ENCODE measurements at places on chromosomes 11 and 22. TPM values are rescaled to one million over a fixed set of nuclear protein-coding genes. Genes with fewer than 3 reads are reported as not detected.

The MB gene
- 0.47 TPM for total RNA-seq

The OR4X2 gene
- not detected for total RNA-seq

The IL17RA gene
- 12.4 TPM for total RNA-seq

The MIOX gene
- total RNA-seq: 0.25 TPM

The DKK3 gene
- total RNA-seq: not detected

DNA sequence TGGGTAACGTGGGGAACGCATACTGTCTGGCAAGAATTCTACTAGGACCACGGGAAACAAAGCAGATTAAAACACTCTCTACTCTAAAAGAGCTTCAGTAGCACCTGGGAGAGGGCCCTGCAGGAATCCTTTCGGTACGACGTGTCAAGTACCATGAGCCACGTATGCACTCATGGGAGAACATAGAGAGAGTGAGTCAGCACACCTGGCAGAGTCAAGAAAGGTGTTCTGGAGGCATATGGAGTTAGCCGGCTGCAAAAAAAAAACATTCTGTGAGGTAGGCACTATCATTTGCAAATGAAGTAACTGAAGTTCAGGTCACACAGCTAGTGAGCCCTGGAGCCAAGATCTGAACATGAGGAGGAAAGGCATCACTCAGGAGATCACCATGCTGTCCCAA lies 71.1 kb upstream of the BID start:
- no peak for DNase-seq

DNA sequence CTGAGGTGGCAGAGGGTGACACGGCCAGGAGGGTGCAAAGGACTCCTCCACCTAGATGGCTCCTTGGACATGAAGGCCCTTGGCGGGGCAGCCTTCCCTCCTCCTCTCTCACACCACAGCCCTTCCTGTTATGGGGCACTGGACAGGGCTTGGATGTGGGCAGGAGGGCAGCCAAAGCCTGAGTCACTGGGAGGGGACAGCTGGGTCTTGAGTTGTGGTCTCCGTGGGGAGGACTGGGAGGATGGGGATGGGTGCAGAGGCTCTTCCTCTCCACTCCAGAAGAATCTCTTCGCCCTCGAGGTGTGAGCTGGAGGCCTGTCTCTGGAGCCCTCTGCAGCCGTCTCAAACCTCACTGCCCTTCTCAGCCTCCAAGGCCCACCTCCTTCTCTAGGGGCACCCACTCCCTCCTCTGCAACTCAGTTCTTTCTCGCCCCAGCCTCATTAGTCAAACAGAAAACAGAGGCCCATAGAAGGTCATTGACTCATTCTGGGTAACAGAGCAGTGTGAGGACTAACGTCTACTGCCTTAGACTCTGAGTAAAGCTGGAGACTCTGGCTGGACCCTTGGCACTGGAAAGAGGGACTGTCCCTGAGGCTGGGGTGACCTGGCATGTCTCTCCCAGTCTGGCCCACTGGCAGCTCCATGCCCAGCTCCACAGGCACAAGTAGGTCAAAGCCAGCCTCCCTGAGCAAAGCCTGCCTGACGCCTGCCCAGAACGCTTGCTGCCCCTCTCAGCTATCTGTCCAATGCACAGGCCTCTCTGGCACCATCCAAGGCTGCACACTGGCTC lies 47.5 kb upstream of the CDON start:
- DNase-seq: no peak

DNA sequence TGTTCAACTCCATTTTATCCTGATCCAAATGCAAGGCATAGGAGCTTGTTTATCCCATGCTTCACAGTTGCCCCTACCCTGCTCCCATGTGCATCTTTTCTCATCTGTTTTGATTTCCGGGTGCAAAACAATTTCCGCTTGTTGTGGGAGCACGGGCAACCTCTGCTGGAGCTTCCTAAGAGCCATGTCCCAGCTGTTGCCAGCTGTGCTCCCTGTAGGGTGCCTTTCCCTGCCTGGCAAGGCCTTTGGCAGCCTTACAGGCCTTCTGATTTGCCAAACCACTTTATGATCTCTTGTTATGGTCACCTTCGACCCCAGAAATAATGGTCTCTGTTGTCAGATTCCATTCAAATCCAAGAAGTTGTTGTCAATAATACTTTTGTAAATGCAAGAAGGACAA lies 1038.5 kb downstream of the OPCML start:
- DNase-seq: no peak

DNA sequence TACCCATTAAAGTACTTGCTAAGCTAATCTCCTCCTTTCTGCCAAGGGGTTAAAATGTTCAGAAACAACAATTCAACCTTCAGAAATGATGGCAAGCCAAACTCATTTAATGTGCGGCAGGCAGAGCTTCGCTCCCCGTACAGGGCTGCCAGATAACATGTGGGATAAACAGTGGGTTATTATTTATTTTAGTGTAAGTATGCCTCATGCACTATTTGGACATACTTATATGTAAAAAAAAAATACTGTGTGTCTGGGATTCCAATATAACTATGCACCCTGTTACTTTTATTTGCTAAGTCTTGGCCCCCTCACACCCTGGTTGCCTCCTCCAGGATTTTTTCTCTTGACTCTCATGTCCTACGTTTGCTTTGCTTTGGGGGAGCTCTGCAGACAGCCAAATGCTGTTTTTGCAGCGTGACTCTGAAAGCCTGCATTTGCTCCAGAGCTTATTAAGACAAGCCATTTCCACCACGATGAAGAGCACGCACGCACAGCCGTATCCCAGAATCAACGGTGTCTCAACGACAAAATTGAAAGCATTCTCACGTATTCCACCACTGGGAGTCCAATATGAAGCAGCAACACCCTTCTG lies 86.5 kb upstream of the SHANK2 start:
- DNase-seq: no peak

DNA sequence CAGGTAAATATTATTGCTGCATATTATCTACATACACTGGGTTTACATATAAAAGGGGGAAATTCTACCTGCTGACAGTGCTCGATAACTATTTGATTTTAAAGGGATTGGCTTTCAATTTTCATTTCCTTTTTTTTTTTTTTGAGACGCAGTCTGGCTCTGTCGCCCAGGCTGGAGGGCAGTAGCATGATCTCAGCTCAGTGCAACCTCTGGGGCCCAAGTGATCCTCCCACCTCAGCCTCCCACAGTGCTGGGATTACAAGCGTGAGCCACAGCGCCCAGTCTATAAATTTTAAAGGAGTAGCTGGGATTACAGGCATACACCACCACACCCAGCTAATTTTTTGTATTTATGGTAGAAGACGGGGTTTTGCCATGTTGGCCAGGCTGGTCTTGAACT lies 3.2 kb upstream of the PCF11 start:
- DNase-seq: no peak

DNA sequence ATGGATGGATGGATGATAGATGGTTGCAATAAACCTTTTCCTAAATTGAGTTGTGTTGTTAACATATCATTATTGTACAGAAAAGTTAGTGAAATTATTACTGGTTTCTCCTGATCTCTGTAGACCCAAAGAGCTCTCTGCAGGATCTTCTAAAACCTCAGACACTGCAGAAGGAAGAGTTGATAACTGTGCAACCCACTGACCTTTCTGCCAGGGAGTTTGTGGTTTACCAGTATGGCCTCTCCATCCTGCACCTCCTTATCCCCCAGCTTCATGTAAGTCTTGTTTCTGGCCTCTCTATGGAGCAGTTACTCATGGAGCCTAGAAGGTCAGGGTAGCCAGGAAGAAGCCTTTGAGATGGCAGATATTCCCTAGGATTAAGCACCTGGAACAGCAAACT lies 45.6 kb downstream of the BTG4 start:
- no peak for DNase-seq

GRCh38 chr22:46627806-46628482 lies 7.8 kb downstream of the GRAMD4 start:
- no peak for DNase-seq
